ENCODE measurements at places on chromosomes 12 and 14.

GRCh38 chr12:25249931-25250738 is 594 bp downstream of the KRAS start:
- DNase-seq, result peak; percentile 56

DNA sequence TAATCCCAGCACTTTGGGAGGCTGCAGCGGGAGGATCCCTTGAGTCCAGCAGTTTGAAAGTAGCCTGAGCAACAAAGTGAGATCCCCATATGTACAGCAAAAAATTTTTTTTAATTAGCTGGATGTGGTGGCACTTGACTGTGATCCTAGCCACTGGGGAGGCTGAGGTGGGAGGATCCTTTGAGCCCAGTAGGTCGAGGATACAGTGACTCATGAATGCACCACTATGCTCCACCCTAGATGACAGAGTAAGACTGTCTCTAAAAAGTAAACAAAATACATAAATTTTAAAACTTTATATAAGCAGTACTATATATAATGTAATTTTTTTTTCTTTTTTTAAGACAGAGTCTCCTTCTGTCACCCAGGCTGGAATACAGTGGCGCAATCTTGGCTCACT is 115.4 kb downstream of the ESR2 start:
- DNase-seq, result no peak

DNA sequence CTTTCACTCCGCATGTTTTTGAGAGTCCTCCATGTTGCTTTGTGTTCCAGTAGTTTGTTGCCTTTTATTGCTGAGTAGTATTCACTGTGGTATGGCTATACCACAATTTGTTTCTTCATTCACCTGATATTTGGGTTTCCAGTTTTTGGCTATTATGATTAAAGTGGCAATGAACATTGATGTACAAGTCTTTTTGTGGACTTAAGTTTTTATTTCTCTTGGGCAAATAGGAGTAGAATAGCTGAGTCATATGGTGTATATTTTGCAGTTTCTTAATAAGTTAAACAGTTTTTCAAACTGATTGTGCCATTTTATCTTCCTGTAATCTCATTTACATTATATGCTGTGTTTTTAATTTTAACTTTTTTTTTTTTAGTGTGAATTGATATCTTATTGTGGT is 16.2 kb downstream of the ADIPOR2 start:
- no peak for DNase-seq

- DNase-seq, result no peak
Observed at GRCh38 chr12:110165540-110166159, 41.5 kb downstream of the IFT81 start.

- no peak for DNase-seq
Observed at GRCh38 chr12:96321941-96322340, 78.3 kb downstream of the CDK17 start.

- no peak for DNase-seq
Observed at GRCh38 chr14:28765831-28766468, 637 bp upstream of the FOXG1 start.

Data from inflammatory macrophage treated with lipopolysaccharide for 4 hours (primary cell).